CD8-positive, alpha-beta T cell (primary cell): ENCODE measurements at places on chromosomes 1 and 21. TPM values are rescaled to one million over a fixed set of nuclear protein-coding genes. Genes with fewer than 3 reads are reported as not detected.

OLFML3 gene
- 0.67 TPM for total RNA-seq

DNA sequence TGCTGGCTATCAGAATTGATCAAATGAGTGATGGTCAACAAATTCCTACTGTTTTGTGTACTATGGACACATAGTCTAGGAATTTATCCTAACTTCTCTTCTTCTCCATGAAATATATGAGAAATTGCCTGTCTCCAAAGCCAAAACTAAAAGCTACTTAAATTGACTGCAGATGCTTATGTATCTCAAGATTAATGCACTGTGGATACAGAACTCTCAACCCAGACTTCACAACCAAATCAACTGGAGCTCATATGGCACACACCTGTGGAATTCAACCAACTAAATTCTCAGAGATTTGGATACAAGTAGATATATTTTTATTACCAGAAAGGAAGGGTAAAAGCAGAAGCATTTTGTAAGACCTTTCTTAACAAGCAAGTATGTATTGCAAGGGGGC is 566.1 kb downstream of the LTN1 start:
- DNase-seq, result no peak

GPR37L1 gene
- total RNA-seq, result not detected

DNA sequence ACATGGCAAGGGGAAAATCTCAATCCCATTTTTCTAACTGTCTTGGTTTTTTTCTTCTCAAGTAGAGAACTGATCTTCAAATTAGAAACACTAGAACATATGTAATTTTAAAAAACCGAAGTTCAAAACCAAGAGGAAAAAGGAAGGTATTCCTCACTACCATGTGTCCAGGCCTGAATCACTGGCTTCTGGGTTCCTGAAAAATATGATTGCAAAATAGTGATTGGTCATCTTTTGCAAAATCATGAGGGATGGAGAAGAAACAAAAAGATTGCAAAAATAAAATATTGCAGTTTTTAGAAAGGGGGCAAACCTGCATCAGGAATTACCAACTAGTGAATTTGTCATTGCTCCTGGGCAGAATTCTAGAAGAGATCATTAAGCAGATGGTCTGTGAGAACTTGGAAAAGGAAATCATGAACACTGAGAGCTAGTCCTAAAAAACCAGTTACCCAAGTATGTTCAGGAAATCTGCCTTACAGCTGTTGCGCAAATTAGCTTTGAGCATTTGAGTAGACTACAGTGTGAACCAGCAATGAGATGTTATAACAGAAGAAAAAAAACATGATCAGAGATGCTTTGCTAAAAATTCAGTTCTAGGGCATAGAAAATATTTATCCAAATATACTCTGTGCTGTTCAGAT is 49.4 kb downstream of the SPATA46 start:
- peak; percentile 7 for DNase-seq

KRTAP20-1 gene
- not detected for total RNA-seq

TTC24 gene
- 21.5 TPM for total RNA-seq

DNA sequence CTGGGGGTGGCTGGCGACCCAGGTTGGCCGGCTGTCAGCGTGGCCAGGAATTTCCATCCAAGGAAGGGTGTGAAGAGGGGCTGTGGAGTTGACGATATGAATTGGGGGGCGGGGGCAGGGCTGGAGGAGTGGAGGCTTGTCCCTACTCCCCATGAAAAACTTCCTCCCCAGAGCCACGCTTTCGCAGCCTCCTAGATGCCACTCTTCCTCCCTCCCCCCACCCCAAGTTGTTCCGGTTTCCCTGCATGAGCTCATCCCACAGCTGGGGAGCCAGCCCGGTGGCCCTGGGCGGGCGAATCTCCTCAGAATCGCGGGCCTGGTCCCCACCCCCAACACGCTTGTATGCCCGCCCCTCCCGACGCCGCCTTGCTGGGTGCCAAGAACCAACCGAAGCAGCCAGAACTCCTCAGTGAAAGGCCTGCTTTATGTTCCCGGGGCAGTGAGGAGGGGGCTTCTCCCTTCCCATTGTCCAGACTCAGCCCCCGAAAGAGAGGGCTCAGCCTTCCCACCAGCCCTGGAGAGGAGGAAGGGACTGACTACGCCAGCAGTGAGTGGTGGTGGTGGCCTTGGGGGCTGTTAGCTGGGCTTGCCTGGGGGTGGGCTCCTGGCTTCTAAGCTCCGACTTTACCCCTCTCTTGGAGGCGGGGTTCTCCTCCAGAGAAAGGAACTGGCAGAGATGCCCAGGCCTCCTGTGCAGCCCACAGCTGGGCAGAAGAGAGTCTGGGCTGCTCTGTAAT is 1.8 kb upstream of the CSMD2 start:
- no peak for DNase-seq

CACHD1 gene
- total RNA-seq, result 3.4 TPM

- peak; percentile 66 for DNase-seq
Observed at GRCh38 chr1:24688621-24689195, 45.6 kb downstream of the SRRM1 start.

DNA sequence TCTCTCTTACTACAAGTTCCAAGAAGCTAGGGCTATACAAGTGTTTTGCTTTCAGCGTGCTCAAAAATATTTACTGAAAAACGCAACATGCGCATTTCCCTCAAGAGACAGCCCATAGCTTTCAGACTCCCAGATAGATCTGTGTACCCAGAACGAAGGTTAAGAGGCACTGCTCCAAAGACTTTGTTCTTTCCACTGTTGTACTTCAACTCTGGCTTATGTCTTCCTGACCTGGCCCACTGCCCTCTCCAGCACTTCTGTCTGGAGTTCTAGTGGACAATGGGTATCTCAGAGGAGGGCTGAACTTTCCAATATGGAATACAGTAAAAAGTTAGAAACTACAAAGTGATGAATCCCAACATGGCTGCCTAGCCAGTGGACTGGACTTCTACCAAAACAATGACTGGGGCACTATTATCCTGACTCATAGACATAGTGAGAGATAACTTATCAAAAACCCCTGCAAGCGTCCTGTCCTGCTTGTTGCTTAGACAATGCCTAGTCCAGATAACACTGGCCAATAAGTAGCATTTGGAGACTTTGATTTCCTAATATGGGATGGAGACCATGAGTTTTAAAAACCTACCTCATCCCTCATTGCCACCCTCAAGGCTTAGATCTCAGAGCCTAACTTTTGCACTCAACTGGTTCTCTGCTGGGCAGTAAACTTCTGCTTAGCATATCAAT is 8.8 kb upstream of the ADAR start:
- no peak for DNase-seq
